ENCODE measurements at places on chromosomes 3 and 15. TPM values are rescaled to one million over a fixed set of nuclear protein-coding genes. Genes with fewer than 3 reads are reported as not detected.

POU1F1 gene
- not detected for total RNA-seq

MORC1 gene
- total RNA-seq: not detected

DNA sequence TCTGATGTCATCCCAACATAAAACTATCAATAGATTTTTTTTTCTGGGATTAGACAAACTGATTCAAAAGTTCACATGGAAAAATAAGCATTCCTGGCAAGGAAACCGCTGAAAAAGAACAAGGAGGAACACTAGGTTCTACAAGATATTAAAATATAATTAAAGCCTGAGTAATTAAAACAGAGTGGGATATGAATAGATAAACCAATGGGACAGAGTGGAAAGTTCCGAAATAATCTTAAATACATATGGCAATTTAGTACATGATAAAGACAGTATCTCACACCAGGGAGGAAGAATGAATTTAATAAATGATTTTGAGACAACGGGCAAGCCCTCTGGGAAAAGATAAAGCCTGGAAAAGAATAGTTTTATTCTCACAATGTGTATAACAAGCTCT lies 4.7 kb downstream of the GLDN start:
- no peak overlapping the region for H3K4me3 ChIP-seq
- no peaks in the 10 kb centered on the region for H3K36me3 ChIP-seq

DNA sequence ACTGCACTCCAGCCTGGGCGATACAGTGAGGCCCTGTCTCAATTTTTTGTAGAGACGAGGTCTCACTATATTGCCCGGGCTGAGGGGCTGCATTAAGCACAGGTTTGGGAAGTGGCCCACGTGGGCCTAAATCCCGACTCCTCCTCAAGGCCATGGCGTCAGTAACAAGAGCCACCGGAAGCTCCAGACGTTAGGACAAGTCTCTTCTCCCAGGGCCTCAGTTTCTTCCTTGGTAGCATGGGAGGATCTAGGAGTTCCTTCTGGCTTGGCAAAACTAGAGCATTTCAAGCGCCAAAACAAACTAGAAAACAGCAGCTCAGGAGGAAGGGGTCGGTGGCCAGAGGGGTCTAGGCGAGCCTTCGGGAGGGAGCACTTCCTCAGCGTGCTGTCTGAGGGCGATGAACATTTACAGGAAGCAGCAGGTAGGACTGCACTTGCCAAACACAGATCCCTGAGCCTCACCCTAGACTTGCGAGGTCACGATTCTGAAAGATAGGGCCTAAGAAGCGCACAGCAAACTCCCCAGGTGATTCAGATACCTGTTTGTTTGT lies 536 bp downstream of the SNAPC5 start:
- H3K4me3 ChIP-seq: peak overlapping the region; percentile 96
- H3K36me3 ChIP-seq: peaks cover 40% of the 10 kb centered on the region
- H3K4me1 ChIP-seq: peaks cover 18% of the 10 kb centered on the region
- no peaks in the 10 kb centered on the region for H3K27me3 ChIP-seq
- H3K27ac ChIP-seq: peak overlapping the region; percentile 95

GRCh38 chr15:64502551-64502950 lies 42.2 kb downstream of the ZNF609 start:
- H3K36me3 ChIP-seq: peaks cover 27% of the 10 kb centered on the region
- H3K27ac ChIP-seq: peak overlapping the region; percentile 61
- DNase-seq: no peak
- peaks cover 41% of the 10 kb centered on the region for H3K4me1 ChIP-seq
- no peaks in the 10 kb centered on the region for H3K27me3 ChIP-seq

- H3K36me3 ChIP-seq: peaks cover 9% of the 10 kb centered on the region
- peak overlapping the region; percentile 95 for H3K4me3 ChIP-seq
- DNase-seq: no peak
- peak overlapping the region; percentile 65 for H3K27ac ChIP-seq
- peaks cover 7% of the 10 kb centered on the region for H3K27me3 ChIP-seq
- peaks cover 19% of the 10 kb centered on the region for H3K4me1 ChIP-seq
Measured at GRCh38 chr15:45023659-45024225, 747 bp downstream of the SORD start.

DNA sequence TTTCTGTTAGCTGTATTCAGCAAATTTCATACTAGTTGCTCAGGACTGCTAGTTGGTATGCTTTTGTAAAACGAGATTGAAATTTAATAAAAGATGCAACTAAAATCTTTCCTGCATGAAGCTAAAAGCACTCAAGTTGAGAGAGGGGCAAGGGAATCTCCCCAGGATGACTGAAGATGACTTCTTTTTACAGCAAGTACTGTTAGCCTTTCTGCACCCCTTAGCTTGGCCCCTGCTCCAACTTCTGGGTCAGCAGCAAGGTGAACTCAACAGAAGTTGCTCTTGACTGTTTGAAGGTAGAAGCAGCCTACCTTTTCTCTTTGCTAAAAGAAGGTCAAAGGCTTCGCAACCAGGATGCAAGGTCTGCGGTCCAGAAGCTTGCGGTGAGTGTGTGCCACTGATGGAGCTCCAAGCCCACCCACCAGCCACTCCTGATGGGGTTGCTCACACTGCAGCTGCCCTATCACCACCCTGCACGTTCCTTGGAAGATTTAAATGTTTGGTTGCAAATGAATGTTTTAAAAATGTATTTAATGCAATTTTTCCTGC lies 32.5 kb downstream of the NME9 start:
- DNase-seq: no peak
- H3K4me3 ChIP-seq: no peak overlapping the region
- H3K27ac ChIP-seq: no peak overlapping the region
- no peaks in the 10 kb centered on the region for H3K27me3 ChIP-seq
- H3K4me1 ChIP-seq: no peaks in the 10 kb centered on the region
- peaks cover 9% of the 10 kb centered on the region for H3K36me3 ChIP-seq

AADAC gene
- 1.3 TPM for total RNA-seq
